Neuronal stem cell (in vitro differentiated cells): ENCODE measurements at places on chromosomes 6 and 20.

DNA sequence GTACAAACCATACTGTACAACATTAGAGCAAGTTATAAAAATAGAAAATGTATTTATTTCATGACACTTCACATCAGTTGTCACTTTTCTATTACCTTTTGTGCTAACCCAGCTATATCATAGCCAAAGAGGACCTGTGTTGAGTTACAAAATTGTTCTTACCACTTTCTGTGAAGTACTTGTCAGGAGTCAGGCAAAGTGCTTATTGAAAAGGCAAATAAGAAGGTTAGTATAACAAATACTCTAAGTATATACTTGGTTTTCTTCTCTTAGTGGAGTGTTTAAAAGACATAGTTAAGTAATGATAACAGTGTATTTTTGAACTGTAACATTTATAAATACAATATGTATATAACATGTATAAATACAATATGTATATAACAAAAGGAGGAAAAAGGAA, 88.9 kb downstream of the HIVEP1 start:
- no peak for DNase-seq

DNA sequence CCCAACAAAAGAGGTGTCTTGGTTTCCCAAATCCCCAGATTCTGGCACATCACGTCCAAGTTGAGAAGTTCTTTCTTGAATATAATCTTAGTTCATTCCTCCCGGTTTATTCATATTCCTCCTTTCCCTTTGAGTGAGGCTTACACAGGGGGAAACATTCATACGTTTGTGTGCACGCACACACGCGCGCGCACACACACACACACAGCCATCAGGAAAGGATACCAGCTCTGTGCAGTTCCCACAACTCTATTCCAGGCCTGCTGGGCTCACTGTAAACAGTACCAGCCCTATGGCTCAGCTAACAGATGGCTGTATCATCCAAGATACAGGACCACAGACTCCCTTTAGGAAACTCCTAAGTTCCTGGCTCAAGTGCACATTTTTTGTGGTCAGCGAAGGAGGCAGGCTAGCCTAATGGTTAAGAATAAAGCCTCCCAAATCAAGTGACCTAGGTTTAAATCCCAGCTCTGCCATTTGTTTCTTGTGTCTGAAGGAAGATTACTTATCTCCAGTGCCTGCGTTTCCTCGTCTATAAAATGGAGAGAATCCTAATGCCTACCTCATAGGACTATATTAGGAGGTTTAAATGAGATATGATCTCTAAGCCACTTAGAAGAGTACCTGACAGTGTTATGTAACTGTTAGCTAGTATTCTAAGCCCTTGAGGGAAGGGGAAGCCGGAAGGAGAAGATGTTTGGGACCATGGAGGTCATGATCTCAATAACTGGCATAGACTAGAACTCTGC, 3.7 kb upstream of the TAF8 start:
- DNase-seq = no peak

DNA sequence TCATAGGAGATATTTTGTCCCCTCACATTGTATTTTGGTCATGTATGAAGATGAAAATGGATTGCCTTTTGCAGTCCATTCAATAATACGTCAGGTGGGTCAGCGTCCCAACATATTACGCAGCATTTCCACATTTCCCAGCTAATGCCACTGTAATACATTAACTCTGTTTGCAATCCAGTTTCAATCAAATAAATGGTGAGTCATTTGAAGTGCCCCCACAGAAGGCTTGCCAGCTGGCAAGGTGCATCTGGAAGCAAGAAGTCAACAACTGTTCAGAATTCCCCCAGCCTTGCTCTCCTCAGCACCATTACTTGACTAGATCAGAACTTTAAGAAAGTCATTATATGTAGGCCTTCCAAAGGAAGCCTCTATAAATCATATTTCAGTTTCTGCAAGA, 50.4 kb downstream of the PHACTR1 start:
- no peak for DNase-seq

GRCh38 chr20:60144404-60144803, 186.2 kb downstream of the CDH26 start:
- no peak for DNase-seq

DNA sequence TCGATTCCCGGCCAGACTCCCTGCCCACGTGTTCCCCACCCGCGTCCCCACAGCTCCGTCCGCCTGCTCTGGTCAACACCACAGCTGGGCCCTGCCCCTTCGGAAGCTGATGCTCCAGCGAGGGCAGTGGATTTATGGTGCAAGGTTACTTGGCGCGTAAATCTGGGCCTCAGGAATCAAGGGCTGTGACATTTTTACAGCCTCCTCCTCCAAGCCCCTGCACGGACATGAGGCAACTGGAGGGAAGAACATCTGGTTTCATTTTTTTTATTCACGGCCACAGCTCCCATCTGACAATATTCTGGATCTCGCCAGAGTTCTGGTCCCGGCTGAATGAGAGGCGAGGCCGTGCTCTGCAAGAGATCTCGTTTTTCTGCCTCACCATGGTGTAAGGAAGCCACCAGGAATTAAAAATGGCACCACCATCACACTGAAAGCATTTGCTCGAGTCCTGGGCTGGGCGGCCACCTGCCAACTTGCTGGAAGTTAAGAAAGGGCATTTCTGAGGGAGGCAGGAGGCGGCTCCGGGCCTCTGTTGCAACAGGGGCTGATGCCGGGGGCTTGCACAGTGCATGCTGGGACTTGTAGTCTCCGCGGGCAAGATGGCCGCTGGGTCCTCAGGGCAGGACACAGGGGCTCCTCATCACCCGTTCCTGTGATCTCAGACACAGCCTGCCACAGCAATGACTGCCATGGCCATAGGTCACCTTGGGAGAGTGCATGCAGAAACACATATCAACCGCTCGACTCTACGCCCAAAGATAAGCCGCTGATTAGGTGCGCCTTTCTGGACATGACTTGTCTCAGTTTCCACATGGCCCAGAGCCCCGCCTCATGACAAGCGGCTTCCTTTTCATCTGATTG, 148.5 kb downstream of the LY86 start:
- no peak for DNase-seq

DNA sequence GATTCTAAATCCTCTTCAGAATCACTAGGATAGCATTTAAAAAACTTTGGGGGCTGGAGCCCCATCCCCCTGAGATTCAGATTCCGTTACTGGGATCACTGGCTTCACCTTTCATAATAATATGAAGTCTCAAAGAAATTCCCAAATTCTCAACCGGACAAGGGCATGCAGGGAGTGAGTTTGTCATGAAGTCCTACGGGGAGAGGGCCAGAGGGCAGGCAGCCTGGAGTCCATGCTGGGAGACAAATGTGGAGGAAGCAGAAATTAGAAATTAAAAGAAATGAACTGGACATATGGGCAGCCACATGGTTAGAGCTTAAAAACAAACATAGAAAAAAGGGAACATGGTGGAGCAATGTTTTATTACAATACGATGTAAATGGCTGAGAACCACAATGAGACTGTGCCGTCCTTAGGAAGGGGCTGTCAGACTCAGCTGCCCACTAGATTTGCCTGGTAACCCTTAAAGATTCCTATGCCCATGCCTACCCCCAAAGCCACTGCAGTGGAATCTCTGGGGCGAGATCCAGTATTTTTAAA, 142.6 kb downstream of the CEBPB start:
- DNase-seq = no peak

DNA sequence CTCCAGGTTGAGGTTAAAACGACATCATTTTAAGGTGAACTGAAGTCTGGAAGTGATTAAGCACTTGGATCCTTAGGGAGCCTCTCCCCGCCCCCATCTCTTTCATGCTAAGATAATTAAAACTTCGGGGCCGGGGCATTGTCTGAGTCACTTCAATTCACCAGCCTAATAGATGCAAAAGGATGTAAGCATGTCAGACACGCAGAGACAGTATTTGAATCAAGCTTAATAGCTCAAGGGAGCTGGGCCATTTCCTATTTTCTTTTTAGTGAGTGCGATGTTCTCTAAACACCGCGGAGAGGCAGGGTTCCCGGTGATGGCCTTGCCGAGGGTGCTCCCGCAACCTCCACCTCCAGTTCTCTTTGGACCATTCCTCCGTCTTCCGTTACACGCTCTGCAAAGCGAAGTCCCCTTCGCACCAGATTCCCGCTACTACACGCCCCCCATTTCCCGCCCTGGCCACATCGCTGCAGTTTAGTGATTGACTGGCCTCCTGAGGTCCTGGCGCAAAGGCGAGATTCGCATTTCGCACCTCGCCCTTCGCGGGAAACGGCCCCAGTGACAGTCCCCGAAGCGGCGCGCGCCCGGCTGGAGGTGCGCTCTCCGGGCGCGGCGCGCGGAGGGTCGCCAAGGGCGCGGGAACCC, 516 bp upstream of the IRF4 start:
- peak; percentile 31 for DNase-seq

GRCh38 chr20:45104786-45105185, 3.9 kb upstream of the KCNS1 start:
- no peak for DNase-seq

- DNase-seq = no peak
Observed at GRCh38 chr6:142728910-142729481, 216.0 kb downstream of the HIVEP2 start.

GRCh38 chr6:162675503-162675902, 52.1 kb downstream of the PRKN start:
- no peak for DNase-seq

GRCh38 chr6:150142097-150142669, 661 bp upstream of the PPP1R14C start:
- DNase-seq = no peak

GRCh38 chr6:155272353-155273232, 8.8 kb downstream of the CLDN20 start:
- no peak for DNase-seq

- no peak for DNase-seq
Observed at GRCh38 chr6:90488816-90489215, 98.1 kb downstream of the MAP3K7 start.

- no peak for DNase-seq
Observed at GRCh38 chr6:17725083-17725482, 18.4 kb upstream of the NUP153 start.

DNA sequence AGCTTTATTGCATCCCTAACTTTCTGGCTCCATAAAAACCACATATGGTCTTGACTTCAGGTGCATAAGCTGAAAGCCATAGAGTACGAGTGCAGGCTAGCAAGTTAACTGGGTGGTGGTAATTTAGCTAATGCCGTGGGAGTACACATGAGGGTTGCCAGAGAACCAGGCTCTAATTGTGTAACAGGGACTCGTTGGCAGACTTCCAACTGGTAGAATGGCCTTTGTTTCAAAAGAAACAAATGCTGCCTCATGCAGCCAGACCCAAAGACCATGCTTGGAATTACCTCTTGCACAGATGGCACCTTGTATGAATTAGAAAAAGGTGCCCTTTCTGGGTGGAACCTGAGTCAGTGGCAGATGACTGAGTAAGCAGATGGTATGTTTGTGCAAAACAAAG, 73.2 kb downstream of the LY86 start:
- no peak for DNase-seq

DNA sequence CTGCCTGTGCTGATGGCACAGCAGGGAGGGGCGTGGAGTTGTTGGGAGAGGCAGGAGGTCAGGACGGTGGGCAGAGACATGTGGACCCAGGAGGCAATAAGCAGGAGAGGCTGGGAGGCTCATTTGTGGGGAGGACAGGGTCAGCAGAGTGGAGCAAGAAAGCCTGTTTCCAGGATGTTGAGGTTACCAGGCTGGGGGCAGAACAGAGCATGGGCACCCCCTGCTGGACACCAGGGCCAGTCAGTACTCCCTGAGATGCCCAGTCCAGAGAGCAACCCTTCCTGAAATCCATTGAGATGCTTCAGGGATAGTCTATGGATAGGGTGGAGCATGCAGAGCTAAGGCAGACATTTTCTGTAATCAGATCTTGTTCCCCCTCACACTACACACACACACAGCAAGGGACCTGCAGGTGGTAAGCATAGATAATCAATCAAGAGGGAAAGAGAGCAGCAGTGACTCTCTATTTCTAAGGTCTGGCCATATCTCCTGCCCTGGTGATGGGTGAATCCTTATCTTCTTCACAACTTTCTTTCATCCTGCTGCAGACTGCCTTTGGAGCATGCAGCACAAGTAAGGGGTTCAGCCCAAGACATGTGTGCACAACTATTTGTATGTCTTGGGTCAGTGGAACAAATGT, 41.7 kb downstream of the MOCS1 start:
- peak; percentile 44 for DNase-seq

DNA sequence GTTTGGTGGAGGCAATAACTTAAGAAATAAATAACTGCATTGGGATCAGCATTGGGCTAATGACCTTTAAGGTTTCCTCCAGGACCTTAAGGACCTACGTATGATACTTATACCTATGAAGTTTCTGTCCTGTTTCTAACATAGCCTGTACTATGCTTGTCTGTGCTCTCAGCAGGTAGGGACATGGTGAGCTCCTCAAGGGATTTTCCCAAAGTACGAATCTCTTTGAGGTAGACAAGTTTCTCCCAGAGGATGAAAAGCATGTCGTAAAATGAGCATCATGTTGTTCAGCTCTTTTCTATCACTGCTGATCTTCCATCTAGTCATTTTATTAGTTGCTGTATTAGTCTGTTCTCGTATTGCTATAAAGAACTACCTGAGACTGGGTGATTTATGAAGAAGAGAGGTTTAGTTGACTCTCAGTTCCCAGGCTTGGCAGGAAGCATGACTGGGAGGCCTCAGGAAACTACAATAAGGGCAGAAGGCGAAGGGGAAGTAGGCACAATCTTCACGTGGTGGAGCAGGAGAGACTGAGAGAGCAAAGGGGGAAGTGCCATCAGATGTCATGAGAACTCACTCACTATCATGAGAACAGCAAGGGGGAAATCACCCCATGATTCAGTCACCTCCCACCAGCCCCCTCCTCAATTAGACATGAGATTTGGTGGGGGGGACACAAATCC, 77.8 kb upstream of the TGM3 start:
- DNase-seq = no peak

GRCh38 chr20:4018023-4018748, 2.8 kb upstream of the RNF24 start:
- DNase-seq = no peak

DNA sequence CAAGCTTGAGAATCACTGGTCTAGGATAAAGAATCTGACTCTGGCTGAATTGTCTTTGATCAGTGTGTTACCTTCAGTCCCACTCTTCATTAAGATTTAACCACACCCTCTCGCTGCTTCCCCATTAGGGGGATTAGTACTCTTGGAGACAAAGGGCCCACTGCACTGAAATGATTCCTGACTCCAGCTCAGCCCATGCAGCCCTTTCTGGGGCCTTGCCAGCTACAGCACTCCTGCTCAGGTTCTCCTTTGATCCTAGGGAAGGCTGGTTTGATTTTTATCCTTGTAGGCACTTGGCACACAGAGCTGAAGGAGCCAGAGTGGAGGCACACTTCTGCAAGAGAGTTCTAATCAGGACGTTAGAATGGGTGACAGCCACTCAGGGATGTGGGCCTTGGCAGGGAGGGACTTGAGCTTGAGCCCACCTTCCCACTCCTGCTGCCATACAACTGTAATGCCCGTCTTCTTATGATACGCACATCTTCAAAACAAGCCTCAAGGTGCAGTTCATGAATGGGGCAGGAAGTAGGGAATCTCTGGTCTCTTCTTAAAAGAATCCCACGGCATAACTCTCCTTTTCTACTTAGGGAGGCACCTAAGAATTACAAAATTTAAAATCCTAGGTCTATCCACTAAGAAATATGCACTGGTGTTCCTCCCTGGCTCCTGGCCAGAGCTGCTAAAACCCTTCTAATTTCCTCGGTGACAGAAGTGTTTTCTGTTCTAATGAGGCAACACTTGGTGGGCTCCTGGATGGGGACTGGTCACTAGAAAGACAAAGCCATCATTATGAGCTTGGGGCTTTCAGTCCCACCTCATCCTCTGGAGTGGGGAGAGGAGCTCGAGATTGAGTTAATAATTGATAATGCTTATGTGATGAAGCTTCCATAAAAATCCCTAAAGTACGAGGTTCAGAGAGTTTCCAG, 1.5 kb upstream of the SLA2 start:
- peak; percentile 61 for DNase-seq
